ENCODE measurements at places on chromosomes 3 and 15.

DNA sequence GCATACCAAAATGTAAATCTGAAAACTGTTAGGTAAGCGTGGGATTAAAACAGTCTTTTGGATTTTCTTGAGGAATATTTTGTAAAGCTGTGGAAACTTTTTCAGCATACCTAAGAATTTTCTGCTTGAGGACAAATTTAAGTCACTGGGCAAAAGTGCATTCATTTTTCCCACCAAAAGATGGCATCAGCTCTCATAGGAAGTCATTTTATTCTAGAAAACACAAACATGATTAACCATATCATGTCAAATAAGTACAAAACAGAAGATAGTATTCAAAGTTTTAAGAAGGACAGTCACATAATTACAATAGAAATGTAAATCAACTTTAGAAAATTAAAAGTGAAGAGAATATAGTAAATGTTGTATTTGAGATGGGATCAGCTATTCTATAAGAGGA, 63.5 kb downstream of the SLC49A4 start:
- no peak for DNase-seq

DNA sequence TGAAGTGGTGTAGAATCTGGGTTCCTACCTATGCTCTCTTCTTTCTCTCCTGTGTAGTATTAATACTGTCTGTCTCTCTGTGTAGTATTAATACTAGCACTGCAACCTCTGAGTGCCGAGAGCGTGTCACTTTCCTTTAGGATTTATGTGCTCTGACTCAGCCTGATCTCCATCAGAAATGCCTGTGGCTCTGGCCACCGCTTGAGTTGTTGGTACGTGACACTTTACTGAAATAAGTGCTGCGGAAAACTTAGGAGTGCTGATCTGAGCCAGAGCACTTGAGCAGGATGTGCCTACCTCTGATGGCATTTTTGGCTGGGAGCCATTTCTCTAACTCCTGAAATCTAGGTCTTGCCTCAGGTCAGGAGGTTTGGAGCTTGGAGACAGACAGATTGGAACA, 807.4 kb downstream of the SQOR start:
- DNase-seq: no peak

DNA sequence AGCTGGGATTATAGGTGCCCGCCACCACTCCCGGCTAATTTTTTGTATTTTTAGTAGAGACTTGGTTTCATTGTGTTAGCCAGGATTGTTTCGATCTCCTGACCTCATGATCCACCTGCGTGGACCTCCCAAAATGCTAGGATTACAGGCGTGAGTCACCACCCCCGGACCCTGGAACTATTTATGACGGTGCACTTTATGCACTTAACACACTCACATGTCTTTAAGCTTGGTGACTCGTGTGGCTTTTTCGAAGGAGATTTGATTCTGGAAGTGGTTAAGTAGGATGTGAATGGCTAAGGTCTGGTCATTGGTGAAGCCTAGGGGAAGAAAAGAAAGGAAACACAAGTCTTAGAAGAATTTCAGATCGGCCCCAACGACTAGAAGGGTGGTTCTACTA, 20.3 kb downstream of the BBS4 start:
- no peak for DNase-seq

GRCh38 chr3:113231827-113232253, 20.5 kb downstream of the BOC start:
- no peak for DNase-seq

DNA sequence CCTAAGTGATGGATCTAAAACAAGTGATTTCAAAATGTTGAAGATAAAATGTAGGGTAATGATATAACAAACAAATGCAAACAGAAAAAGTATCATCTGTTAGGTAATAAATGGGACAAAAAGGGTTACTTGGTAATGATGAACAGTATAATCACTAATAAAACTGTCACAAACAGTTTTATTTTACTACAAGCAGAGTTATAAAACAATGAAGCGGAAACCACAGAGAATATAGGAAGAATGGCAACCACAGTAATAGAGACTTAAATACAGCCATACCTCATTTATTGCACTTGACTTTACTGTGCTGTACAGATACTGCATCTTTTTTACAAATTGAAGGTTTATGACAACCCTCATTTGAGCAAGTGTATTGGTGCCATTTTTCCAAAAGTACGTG, 52.8 kb downstream of the HERC1 start:
- no peak for DNase-seq

Measured in neural crest cell (in vitro differentiated cells).